Dermis microvascular lymphatic vessel endothelial cell (primary cell): ENCODE measurements at places on chromosomes 2 and 18.

GRCh38 chr2:10502803-10503107 is 54.6 kb upstream of the ODC1 start:
- DNase-seq: no peak

DNA sequence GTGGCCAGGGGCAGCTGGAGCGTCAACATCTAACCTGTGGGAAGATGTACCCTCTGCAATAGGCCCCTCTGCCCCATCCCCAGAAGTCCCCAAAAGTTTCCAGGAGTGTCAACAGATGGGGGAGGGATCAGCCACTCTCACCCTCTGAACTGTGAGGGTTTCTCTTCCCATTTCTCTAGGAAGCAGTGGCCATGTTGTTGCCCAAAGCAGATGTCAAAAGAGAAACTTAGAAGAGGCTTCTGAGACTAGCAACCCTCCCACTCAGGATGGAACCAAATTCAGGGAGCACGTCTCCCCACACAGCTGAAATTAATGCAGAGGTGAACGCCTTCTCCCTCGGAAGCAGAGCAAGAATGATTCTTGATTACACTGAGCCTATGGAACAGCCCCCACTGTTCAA is 70.3 kb downstream of the ARL4C start:
- no peak for DNase-seq

- DNase-seq: no peak
Observed at GRCh38 chr2:39313575-39313974, 69.8 kb upstream of the CDKL4 start.

- DNase-seq: no peak
Observed at GRCh38 chr18:52598921-52599320, 258.9 kb downstream of the DCC start.

DNA sequence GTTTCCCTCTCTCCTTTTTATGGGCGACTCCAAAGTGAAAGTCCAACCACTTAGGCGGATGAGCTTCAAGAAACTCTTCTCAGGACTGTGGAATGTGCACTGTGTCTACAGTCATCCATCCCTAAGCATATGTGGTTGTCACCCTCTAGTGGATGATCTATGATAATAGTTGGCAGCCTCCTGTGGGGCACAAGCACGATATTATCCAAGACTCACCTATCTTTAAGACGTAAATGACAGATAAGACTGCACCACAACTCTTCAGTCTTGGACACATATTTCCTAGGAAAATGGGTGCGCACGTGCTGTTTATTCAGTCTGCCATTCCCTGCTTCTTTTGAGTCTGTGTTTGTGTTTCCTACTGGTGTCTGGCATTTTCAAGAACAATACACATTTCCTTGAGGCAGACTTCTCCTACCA is 145.5 kb upstream of the CTAGE1 start:
- DNase-seq: peak; percentile 86

GRCh38 chr2:56133441-56133840 is 50.3 kb upstream of the CCDC85A start:
- no peak for DNase-seq

DNA sequence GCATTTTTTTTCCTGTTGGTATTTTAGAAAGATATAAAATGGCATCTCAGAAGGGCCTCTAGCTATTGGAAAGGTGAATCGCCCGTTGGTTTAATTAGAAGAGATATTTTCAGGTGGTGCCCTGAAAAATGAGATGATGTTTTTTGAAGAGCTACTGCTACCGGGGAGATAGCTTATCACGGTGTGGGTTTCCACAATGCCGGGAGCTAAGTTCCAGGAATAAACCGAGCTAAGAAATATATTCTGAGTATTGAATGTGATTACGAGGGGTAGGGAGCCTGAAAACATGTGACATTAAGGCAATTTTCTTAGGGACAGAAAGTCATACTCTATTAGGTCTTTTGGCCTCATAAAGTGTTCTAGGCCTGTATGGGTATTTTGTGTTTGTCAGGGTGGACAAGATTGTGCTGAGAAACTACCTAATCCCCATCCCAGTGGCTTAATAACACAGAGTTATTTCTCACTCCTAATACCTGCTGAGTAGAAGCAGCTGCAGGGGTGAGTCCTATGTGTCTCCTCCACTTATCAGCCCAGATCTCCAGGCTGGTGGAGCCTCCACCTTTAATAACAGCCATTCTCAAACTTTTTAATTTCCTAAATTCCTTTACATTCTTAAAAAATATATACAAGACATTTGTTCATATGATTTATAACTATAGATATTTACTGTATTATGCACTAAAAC is 150.2 kb downstream of the LRRTM1 start:
- DNase-seq: no peak

DNA sequence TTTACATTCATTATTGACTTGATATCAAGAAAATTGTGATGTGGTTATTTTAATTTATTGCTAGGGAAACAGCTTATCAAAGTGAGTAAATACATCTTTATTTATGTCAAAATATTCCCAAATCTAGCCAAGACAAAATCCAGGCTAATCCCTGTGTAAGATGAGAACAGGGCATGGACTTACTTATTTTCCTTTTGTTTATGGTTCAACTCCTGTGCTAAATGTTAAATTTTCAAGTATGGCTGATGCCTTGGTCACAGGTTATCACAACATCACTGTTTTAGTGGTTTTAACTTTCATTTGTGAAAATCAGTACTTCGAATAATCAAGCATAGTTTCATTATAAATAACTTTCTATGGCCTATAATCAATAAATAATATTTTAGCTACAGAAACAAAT is 657.0 kb upstream of the SYT4 start:
- no peak for DNase-seq

DNA sequence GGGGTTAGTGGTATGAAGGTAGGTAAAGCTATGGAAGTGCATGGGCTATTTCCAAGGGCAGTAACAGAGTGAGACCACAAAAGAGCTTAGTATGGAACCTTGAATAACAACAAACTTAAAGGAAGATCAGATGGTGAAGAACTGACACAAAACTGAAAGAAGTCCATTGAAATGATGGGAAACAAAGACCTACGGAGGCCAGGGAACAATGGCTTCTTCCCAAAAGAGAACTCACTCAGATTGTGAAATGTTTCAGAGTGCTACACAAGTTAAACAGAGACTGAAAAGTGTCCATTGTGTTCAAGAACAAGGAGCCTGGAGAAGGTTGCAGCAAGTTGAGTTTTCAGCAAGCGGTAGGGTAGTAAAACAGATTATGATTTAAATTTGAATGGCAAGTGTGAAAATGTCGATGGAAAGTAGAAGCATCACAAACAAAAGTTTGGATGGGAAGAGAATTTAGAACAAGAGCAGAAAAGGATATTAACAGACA is 700.0 kb upstream of the NXPH2 start:
- DNase-seq: no peak

GRCh38 chr2:196592331-196592910 is 47.1 kb upstream of the CCDC150 start:
- DNase-seq: peak; percentile 45

GRCh38 chr2:120204417-120204816 is 18.8 kb downstream of the TMEM185B start:
- DNase-seq: no peak

- DNase-seq: no peak
Observed at GRCh38 chr2:164952057-164952702, 3.1 kb downstream of the SLC38A11 start.
